ENCODE measurements at places on chromosomes 2 and 18.

- DNase-seq, result no peak
Observed at GRCh38 chr2:42163444-42164045, 5.6 kb upstream of the EML4 start.

DNA sequence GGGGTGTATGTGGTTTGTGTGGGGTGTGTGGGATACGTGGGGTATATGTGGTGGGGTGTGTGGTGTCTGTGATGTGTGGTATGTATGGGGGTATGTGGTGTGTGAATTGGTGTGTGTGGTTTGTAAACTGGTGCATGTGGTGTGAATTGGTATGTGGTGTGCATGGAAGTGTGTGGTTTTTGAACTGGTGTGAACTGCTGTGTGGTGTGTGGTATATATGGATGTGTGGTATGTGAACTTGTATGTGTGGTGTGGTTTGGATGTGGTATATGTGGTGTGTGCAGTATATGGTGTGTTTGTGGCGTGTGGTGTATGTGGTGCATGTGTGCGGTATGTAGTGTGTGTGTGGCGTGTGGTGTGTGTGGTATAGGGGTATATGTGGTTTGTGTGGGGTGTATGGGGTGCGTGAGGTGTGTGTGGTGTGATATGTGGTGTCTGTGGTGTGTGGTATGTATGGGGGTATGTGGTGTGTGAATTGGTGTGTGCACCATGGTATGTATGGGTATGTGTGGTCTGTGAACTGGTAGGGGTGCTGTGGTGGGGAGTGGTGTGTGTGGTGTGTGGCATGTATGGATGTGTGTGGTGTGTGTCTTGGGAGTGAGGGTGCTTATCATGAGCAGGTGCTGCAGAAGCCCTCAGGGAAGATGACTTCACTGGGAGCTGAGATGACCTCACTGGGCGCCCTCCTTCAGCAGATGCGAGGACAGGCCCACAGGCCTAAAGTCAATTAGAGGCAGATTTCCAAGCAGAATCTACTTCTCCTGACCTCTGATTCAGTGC lies 209.6 kb upstream of the TNP1 start:
- DNase-seq, result no peak

DNA sequence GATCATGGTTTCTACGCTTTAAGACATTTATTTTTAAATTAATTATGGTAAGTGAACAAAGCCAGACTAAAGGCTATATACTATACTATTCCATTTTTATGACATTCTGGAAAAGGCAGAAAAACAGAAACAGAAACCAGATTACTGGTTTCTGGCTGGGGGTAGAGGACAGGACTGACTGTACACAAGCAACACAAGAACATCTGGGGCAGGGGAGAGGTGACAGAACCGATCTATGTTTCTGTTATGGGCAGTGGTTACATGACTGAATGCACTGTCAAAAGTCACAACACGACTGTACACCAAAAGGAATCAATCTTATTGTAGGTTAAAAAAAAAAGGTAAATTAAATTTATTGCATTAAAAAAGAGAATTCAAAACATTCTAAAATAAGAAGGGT lies 64.7 kb downstream of the PTPN2 start:
- no peak for DNase-seq

DNA sequence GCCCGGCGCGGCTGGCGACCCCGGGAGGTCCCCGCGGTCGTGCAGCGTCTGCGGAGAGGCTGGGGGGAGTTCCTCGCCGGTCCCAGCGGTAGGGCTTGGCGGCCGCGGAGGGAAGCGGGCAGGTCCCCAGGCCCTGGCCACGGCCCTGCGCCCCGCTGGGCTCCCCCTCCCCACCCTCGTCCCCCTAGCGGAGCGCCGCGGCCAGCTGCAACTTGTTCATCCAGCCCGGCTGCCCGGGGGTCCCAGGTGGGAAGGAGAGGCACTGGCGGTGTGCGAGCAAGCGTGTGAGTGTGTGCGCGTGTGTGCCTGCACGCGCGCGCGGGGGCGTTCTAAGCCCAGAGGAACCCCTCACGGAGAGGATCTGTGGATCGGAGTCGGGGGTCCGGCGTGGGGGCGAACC lies 1.3 kb downstream of the PTPRM start:
- DNase-seq, result peak; percentile 72

DNA sequence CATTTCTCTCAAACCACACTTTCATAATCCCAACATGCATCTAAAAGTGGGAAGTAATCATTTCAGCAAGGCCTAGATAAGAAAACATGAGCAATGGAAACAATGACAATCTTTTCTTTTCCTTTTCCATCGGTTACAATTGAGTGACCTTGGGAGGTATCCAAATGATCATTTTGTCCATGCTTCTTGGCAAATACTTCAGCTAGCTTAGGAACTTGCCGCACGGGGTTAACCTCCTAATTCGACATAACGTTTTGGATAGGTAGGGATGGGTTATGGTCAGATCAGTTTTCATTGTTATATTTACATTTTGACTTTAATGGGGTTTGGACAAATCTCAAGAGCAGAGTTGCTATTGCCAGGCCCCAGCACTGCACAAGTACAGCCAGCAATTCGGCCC lies 4.6 kb upstream of the PTPRM start:
- DNase-seq, result no peak

- no peak for DNase-seq
Observed at GRCh38 chr2:85748039-85748734, 5.6 kb upstream of the ATOH8 start.

DNA sequence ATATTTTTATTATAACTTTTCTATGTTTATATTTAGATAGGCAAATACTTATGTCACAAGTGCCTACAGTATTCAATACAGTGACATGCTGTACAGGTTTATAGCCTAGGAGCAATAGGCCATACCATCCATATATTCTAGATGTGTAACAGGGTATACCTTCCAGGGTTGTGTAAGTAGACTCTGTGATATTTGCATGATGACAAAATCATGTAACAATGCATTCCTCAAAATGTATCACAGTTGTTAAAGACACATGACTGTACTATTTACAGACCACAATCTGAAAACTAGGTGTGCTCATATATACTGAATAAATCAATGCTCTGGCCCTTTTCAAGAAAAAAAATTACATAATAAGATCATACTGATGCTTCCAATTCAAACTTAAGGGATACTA lies 433.2 kb upstream of the RGPD4 start:
- DNase-seq, result no peak

DNA sequence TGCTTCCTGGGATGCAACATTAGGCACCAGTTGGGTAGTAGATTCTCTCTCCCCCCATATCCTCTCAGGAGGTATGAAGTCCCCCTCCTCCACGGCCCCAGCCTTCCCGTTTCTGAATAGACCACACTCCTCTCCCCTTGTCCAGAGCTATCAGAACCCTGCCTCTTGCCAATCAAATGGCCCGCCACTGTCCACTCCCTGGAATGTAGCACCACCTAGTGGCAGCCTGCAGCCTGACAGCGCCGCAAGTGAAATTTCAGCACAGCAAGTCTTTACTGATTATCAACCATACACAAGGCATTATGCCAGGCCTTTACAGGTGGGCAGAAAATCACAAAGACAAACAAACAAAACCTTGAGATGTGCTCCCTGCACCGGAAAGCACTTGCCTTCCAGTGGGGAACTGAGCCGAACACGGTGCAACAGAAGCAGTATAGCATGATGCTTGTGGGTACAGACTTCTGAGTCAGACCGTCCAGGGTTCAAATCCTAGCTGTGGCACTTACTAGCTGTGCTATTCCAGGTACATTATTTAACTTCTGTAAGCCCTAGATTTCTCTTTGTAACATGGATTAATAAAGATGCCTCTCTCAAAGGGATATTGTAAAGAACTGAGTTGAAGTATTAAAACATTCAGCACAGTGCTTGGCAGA lies 174.0 kb downstream of the SMAD2 start:
- DNase-seq, result peak; percentile 84

DNA sequence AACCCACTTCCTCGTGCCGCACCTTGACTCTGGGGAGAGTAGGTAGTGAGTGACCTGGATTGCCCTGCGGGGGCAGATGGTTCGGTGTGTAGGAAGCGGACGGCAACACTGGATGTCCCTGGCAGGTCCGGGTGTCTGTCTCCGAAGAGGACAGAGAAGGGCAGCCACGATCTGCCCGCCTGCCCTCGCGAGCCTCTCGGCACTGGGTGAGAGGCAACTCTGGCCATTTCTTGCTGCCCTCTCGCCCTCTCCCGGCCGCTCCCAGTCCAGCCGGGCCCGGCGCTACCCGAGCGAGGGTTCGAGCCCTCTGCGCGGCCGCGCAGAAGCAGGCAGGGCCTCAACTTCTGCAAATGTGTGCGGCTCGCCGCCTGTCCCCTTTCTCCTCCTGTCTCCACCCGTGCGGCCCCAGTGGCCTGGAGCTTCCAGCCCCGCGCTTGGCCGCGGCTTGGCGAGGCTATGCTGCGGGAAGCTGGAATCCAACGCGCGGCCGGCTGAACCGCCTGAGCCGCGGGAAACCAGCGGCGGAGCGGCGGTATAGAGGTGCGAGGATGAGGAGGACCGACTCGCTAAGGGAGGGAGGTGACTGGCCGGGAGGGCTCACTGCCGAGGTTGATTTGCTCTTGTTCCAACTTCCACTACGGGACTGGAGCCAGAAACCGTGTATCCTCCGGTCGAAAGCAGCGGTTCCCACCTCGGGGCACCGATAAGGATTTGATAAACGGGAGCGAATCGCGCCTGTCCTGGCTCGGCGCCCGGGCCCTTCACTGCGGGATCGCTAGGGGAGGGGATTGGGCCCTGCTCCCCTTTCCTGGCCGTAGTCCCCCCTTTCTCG lies 1.5 kb downstream of the EPAS1 start:
- DNase-seq, result peak; percentile 50

DNA sequence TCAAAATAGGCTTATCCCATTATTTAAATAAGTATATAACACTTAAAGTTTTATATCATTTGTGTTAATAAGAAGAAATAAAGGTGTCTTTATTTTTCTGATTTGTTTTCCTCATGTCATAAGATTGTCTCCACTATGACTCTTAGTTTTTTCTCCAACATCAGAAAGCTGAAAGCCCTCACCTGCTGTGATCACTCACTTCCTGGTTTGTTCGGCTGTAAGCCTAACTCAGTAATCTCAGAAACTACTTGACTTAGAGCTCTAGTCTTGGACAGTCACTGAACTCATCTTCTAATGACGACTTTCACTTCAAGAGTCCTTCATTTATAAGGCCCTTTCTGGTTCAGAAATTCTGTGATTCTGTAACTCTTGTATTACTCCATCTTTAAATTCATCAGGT lies 311.0 kb downstream of the ZEB2 start:
- no peak for DNase-seq

- DNase-seq, result no peak
Observed at GRCh38 chr18:79682894-79683625, 3.5 kb downstream of the CTDP1 start.

GRCh38 chr2:190051223-190051622 lies 11.3 kb downstream of the MSTN start:
- no peak for DNase-seq

DNA sequence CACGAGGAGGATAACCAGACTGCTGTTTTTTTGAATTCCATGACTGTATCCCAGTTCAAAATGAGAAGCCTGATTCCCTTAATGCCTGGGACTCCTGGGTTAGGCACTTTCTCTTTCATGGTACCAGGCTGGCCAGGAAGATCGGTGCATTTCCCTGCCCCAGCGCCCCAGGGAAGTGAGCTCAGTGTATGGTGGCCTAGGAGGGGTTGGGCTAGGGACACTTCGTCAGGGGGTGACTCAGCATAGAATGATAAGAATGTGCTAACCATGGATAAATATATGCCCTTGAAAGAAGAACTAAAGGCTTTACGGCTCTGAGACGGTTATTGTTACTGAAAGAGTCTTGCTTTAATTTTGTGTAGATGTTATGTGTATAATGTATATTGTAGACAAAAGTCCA lies 27.5 kb upstream of the FAM237A start:
- no peak for DNase-seq

DNA sequence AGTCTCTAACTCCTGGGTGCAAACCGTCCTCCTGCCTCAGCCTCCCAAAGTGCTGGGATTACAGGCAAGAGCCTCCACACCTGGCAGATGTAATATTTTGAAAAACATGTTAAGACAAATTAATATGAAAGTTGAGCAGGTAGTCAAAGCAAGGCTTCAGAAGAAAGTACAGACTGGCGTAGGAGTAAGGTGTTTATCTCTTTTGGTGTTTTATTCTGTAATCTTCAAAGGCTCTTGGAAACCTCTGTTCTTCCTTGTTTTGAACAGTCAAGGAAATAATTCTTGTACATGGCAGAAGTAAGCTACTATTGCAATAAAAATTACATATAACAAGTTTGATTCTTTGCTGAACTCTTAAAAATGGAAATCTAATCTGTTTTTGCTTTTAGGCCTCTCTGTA lies 5.3 kb downstream of the RNF138 start:
- no peak for DNase-seq

- no peak for DNase-seq
Observed at GRCh38 chr2:88720399-88720798, 28.9 kb downstream of the RPIA start.

Measured in endothelial cell (in vitro differentiated cells).